A172 (cell line): ENCODE measurements at places on chromosomes 12 and 14. TPM values are rescaled to one million over a fixed set of nuclear protein-coding genes. Genes with fewer than 3 reads are reported as not detected.

GRCh38 chr14:104105822-104106470 is 20.4 kb downstream of the ASPG start:
- DNase-seq, result no peak

- DNase-seq, result peak; percentile 1
Measured at GRCh38 chr12:5964913-5965900, 20.1 kb upstream of the ANO2 start.

- DNase-seq, result no peak
Measured at GRCh38 chr12:90188857-90189256, 480.2 kb upstream of the ATP2B1 start.

GRCh38 chr12:17928708-17929366 is 161.2 kb downstream of the RERGL start:
- peak; percentile 81 for DNase-seq

DNA sequence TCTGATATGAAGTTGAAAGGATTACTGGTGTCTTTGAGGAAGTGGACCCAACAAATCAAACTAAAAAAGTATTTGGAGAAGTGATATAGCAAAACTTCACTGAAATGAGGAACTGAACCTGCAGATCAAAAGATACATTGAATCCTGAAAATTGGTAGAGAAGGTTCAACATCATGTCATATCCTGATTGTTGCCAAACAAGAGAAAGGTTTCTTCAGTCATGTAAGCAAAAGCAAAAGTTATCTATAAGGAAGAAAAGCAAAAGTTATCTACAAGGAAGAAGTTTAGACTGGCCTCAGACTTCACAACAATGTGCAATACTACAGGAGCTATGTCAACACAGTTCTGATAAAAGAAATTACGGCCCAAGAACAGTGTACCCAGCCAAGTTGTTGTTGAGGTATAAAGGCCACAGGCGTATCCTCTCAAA is 142.7 kb downstream of the RAD51B start:
- DNase-seq, result no peak

DNA sequence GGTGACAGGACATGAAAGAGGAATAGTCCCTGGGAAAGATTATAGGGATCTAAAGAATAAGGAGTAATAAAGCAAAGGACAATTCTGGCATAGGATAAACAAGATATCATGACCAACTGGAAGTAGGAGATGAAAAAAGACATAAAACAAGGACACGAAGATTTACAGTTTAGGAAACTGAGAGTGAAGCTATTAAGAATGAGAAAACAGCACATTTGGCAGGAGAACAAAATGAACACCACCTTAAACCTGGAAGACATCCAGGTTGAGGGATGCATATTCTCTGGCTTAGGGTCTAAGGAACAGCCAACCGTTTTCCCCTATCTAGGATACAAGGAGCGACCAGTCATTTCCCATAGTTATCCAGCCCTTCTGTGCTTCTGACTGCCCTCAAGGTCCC is 1.9 kb downstream of the TRIP11 start:
- DNase-seq, result no peak

- DNase-seq, result peak; percentile 56
Measured at GRCh38 chr14:90521084-90521929, 124.5 kb downstream of the CALM1 start.

GRCh38 chr14:62133776-62134550 is 371.7 kb downstream of the SNAPC1 start:
- DNase-seq, result no peak

DNA sequence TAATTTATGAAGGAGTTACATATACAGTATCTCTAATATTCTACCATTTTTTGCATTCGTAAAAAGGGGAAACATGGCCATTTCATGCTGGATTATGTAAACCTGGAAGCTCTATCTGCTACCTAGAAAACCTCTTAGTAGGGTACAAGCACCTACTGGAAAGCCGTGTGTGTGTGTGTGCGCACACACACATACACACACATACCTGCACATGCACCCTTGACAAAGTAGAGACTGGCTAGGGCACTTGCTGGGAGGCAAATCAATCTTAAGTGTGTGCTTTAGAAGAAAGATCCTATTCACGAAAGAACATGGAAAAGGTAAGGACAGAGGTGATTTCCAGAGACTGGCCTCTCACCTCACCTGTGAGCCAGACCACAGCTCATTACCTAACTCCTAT is 190.8 kb downstream of the SLC5A8 start:
- no peak for DNase-seq

GRCh38 chr12:56029166-56029519 is 8.3 kb downstream of the IKZF4 start:
- DNase-seq, result no peak

DNA sequence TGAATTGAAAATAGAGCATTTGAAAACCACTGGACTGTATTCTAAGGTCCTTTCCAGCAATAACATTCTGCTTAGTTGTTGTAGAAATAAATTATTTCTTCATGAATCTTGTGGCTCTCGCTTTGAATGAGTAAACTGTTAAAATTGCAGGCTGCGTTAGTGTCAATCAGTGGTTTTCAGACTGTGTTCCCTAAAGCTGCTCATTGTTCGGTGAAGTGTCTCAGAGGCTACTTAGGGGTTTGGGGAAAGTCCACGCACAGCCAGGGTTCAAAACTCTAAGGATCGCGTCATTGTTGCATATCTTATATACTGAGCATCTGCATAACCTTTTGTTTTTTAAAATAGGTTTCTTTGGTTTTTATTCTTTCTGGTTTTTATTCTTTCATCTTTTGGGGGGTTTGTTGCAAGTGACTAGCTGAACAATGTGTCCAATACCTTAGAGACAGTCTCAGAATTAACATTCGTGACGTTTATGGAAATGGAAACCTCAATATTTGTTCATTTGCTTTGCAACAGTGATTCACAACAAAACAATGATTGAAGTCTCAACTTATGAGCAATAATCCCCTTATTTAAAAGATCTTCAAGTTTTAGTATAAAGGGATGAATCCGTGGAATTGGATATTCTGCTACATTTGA is 108.1 kb downstream of the TTLL5 start:
- no peak for DNase-seq

DNA sequence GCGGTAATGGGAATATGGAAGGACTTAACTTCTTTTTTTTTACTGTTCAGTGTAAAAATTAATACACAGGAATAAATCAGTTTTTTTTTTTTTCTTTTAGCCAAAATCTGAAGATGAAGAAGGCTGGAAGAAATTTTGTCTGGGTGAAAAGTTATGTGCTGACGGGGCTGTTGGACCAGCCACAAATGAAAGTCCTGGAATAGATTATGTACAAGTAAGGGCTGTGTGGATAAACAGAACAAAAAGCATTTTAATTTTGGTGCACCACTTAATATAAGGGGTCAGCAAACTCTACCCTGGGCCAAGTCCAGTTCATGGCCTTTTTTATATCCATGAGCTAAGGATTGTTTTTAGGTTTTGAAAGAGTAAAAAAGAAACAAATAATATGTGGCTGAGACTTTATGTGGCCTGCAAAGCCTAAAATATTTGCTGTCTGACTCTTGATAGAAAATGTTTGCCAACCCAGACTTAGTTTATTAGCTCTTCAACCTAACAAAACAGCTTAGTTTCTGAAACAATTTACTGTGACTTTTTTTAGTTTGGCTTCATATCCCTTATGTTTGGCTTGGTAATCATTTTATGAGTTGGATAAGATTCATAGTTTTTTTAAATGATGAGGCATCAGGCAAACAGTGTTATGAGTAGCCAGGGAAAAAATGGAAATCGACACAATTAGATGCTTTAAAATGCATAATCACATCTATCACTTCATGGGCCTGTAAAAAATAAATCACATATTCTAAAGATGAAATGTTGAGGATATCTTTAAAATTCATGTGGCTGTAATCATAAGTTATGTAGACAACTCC is 8.4 kb downstream of the GEMIN2 start:
- no peak for DNase-seq

- DNase-seq, result no peak
Measured at GRCh38 chr12:20445687-20446086, 77.3 kb downstream of the PDE3A start.

GRCh38 chr14:58245562-58245961 is 919 bp downstream of the PSMA3 start:
- no peak for DNase-seq

DNA sequence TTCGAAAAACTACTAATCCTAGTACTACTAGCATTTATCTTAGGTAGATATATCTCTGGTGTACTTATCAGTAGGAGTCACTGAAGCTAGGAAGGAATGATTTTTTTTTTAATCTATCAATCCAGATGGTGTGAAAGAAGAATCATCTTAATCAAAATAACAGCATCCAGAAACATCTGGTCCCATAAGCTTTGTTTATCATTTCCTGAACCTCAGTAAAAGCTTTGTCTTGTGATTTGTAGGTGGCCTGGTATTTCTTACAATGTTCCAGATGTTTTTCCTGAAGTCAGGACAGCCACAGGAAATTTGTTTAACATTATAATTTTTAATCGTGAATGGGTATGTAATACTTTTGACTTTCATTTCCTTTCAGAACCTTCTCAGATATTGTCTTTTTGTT is 28.0 kb upstream of the LUM start:
- no peak for DNase-seq

- no peak for DNase-seq
Measured at GRCh38 chr12:128914908-128915563, 61.8 kb downstream of the GLT1D1 start.

- no peak for DNase-seq
Measured at GRCh38 chr14:88212691-88213090, 110.4 kb downstream of the KCNK10 start.

DNA sequence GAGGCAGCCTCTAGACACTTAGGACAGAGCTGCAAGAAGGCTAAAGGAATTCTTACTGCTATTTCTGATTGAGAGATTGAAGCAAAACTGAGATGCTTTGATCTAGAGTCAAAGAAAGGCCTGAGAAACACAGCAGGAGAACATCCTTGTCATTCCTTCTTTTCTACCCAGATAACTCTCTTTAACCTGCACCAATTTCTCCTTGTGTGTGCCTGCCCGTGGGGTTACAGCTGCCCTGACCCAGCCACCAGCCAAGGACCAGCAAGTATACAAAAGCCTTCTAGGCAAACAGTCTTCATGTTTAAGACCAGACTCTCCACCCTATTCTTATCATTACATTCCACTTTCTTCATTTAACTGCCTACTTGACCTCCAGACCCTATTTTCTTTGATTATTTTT is 81.7 kb upstream of the PRB2 start:
- DNase-seq, result no peak

DNA sequence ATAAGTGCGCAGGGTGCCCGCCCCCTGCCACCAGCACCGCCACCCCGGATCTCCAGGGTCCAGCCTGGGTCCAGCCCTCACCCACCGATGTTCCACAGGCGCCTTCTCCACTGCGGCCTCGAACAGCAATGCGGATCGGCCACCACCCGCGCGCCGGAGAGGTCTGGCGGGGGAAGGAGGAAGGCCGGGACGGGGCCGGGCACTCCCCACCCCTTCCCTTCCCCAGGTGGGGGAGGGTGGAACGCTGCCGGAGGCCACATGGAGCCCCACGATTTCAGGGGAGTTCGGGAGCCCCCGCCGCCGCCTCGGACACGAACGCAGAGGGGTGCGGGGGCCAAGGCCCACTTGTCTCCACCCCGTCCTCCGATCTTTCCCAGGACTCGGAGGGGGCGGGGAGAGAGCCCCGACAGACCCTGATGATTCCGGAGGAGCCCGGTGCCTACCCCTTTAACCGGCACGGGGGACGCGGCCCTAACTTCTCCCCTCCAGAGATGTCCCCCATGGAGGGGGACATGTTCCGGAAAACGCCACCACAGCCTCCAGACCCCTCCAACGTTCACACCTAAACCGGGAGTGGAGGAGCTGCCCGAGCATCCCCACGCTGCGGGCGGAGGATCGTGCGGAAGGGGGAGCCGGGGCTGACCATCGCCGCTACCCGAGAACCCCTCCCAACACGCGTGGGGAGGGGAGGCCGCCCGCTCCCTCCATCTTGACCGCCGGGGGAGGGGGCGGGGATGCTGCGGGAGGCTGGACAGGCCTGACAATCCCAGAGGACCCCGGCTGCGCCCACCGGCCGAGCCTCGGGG is 1.1 kb downstream of the ATXN2 start:
- DNase-seq, result no peak

- no peak for DNase-seq
Measured at GRCh38 chr14:106185837-106186233, 659.5 kb downstream of the TMEM121 start.

- no peak for DNase-seq
Measured at GRCh38 chr14:21575661-21576060, 4.2 kb downstream of the OR10G3 start.

- DNase-seq, result peak; percentile 50
Measured at GRCh38 chr14:76647697-76648298, 113.5 kb upstream of the VASH1 start.

DNA sequence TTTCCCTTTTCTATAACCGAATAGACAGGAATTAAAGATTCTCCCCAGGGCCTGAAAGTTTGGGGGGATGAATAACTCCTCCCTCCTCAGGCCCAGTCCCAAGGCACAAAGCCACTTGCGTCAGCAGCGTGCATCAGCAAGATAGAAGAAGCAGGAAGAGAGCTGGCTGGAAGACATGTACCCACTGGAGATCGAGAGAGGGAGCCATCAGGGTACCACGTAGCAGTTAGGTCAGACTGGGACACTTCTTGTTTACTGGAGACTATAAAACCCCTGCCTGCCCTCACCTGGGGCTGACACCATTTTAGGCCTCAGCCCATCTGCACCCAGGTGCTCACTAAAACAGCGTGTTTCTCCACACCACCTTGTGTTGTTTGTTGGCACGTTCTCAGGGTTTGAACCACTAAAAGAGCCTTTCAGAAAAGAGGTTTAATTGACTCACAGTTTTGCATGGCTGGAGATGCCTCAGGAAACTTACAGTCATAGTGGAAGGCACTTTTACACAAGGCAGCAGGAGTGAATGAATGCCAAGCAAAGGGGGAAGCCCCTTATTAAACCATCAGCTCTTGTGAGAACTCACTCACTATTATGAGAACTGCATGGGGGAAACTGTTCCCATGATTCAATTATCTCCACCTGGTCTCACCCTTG is 93.2 kb downstream of the TMTC3 start:
- no peak for DNase-seq

- no peak for DNase-seq
Measured at GRCh38 chr14:104888489-104889374, 23.7 kb downstream of the CEP170B start.

GRCh38 chr14:28577711-28578131 is 188.9 kb upstream of the FOXG1 start:
- DNase-seq, result peak; percentile 28

- no peak for DNase-seq
Measured at GRCh38 chr14:63205044-63205575, 867 bp downstream of the RHOJ start.

The POTEG gene
- not detected in 2 replicates for total RNA-seq

The TMEM132D gene
- not detected in 2 replicates for total RNA-seq

The PFDN5 gene
- total RNA-seq, result 407 and 456 TPM in 2 replicates

The TAMALIN gene
- total RNA-seq, result 2.3 and 3.3 TPM in 2 replicates

The SYNE3 gene
- 0.14 and 0.91 TPM in 2 replicates for total RNA-seq

The SPPL3 gene
- total RNA-seq, result 4.3 and 4.5 TPM in 2 replicates

The FAM234B gene
- 2.3 and 4.3 TPM in 2 replicates for total RNA-seq

The PSEN1 gene
- total RNA-seq, result 46.2 and 55.4 TPM in 2 replicates
